ENCODE measurements at places on chromosomes 7 and 10.

DNA sequence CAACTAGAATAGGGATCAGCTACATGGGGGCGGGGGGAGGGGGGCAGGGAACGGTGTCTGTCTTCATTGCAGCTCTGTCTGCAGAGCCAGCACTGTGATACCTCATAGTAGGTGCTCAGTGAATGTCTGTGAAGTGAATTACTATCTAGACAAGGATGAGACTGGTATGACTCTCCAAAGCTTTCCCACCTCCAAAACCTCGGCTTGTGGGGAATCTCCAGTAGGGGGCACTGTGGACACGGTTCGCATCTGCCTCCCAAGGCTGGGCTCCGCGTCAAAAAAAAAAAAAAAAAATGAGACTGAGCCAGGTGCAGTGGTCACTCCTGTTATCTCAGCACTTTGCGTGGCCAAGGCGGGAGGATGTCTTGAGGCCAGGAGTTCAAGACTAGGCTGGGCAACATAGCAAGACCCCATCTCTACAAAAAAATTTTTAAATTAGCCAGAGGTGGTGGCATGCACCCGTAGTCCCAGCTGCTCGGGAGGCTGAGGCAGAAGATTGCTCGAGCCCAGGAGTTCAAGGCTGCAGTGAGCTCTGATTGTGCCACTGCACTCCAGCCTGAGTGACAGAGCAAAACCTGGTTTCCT is 9.6 kb downstream of the TRIM56 start:
- no peak for DNase-seq

DNA sequence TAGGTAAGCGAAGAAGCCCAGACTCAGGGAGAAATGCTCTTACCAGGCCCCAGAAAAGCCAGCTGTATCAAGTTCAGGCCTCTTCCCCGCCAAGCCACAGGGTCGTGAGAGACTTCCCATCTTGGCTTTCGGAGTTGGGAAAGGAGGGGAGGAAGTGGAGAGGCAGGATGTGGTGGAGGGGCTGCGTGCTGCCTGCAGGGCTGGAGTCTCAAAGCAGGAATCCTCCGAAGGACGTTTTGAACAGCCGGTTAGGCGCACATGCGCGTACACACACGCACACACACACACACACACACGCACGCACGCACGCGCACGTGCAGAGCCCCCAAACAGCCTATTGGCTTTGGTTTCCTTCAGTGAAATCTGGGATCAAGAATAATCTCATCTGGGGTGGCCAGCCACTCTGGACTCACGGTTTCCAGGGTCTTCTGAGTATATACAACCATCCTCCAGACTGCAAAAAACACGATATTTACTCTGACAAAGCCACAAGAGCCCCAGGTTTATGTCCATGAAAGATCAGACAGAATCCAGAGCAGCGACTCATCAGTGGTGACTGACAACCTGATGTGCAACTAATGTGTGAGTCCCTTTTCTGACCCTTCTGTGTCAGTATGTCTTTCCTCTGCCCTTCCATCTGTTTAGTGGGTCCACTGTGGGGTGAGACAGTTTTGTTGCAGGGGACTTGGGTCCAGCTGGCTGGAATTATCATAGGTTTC is 115.0 kb upstream of the ZNF438 start:
- DNase-seq: no peak

- no peak for DNase-seq
Measured at GRCh38 chr7:17136126-17136525, 162.3 kb upstream of the AHR start.

- no peak for DNase-seq
Measured at GRCh38 chr7:106281127-106281526, 3.7 kb downstream of the NAMPT start.

DNA sequence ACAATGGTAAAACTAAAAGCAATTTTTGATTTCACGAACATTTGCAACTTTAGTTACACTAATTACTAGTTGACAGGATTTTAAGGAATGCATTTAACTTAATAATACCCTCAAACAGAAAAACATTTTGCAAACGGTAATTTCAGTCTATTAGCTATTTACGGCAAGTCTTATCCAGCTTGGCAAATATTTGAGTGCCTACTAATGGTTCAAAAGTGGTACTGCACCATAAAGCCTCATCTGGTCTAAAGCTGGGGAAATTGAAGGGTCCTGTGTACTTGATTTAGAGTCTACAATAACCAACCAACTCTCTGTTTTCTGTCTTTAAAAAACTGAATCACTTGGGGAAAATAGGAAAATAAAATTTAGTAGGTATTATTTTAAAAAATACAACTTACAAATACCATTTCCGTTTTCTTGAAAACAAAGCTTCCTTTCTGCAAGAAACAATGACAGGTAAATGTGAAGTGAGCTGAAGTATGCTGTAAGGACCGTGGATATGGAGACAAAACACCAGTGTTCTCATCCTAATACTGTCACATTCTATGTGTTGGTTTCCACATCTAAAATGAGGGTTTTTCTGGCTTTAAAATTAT is 142.3 kb downstream of the VPS50 start:
- no peak for DNase-seq

DNA sequence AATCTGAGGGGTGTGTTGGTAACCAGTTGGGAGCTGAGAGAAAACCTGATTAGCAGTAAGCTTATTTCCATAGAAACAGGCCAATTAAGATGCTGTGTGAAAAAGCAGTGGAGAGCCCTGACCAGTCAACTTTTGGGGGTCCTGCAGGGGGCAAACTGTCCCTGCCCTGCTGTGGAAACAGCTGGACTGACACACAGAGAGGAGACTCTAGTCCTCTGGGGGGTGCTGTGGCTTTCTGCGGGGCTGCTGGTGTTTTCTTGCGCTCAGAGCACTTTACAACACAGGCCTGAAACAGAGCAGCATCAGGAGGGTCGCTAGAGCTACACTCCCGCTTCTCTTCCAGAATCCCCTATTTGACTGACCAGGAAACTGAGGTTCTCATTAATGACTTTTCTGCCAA is 546.9 kb upstream of the GALNT17 start:
- no peak for DNase-seq

GRCh38 chr10:61000769-61001730 is 57.1 kb upstream of the RHOBTB1 start:
- no peak for DNase-seq

DNA sequence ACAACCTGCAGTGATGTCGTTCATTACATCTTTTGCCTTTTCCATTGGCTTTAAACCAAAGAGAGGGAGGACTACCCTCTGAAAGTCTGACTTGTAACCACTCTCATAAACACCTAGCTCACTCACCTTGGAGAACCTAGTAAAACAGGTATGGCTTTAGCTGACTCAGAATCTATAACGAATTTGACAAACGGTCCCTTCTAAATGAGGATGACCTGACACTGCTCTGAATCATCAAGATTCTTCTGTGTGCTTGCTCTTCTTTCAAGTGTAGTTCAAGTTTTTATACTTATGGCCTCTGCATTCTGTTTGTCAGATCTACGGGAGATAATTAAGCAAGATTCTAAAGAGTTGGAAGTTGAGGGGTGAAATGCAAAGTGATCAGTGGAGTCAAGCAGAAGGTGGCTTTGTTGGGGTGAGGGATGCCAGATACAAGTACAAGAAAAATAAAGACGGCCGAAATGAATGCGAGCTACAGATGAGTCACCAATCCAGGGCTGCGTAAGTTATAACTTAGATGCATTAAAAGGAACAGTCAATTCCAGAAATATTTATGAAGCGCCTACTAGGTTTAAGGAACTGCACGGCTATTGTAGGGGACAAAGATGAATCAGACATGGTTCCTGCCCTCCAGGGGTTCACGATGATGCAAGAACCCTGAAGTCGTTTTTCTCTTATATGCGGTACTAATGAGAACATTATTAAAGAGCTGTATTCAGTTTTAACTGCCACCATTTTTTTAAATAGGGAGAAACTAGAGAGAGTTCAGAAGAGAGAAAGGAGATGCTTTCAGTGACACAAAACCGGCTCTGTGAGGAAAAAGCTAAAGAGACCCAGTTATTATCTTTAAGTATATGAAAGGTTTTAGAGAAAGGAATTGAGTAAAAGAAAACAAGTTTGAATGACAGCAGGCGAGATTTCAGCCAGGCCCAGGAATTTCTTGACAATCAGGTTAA is 6.5 kb downstream of the HIPK2 start:
- no peak for DNase-seq

DNA sequence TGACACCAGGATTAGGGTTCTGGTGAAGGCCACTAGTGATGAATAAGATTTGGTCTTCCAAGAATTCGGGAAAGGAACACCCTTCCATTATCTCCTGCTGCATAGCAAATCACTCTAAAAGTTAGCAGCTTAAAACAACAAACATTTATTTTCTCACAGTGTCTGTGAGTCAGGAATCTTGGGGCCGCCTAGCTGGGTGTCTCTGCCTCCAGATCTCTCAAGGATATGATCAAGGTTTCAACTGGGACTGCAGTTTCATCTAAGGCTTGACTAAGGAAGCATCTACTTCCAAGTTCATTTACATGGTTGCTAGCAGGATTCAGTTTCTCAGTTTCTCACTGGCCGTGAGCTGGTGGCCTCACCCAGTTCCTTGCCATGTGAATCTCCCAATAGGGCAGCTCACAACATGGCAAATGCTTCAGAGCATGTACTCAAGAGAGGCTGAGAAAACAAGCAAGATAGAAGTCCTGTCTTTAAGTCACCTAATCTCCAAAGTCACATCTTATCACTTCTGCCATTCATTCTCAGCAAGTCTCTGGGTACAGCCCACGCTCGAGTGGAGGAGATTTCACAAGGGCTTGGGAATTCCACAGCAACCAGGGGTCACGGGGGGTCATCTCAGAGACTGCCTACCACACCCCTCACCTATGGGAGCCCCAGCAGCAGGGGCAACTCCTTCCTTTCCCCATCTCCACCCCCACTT is 26.8 kb downstream of the TLX1 start:
- no peak for DNase-seq

GRCh38 chr7:128710481-128710880 is 28.7 kb upstream of the CALU start:
- DNase-seq: no peak

DNA sequence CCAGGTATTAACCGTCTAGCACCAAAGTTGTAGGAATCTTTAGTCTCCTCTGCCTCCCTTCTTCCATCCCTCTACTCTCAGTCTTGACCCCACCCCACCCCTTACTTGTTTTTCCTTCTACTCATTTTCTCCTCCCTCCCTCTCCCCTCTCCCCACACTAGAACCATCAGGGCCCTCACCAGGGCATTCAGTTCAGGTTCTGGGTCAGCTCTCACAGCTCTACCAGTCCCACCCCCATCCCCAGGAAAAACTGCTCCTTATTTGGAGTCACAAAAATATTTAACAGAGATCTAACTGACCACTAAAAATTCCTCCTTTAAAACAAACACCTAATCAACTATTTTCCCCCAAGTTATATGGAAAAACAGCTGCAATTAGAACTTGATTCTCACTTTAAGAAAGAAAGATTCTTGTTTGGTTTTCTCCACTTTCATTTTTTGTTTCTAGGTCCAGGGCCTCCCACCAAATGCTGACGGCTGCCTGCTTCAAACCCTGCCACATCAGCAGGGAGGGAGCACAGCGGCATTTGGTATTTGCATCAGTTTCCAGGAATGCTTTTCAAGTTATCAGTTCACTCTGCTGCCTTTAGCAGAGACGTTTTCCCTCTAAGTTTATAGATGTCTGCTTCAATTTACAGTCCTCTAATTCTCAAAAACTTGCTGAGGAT is 2.8 kb upstream of the COL1A2 start:
- no peak for DNase-seq

GRCh38 chr7:140161047-140161446 is 15.7 kb downstream of the KDM7A start:
- no peak for DNase-seq

DNA sequence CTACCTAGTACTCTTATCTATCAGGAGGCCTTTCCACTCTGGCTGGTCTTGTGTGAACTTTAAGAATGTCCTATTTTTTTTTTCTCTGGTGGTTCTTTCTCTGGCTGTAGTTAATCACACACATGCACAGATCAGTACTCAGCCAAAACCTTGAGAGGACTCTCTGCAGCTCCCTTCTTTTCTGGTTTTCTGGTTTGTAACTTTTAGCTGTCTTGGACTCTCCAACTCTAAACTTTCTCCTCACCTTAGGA is 54.9 kb upstream of the HELLS start:
- no peak for DNase-seq

DNA sequence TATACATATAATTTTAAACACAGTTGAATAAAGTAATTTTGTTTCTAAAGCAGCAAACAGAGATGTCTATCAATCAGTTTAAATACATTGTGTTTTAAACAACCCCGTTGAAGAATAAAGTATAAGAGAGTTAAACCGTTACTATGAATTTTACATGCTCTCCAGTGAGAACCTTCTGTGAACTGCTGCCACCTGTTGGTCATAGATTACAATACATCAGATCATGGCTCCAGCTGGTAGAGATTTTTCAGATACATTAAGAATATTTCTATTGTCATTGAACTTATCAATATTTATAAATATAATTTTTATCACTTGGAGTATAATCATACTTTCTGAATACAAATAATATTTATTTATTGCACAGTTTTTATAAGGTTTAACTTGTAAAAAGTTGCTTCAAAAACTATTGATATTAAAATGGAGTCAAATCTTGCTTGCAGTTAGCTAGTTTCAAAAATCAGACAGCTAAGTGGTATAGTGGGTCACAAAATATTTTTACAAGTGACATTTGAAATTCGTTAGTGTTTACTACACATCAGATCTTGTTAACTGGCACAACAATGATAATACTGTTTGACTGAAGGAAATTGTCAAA is 561.2 kb upstream of the PHF14 start:
- DNase-seq: peak; percentile 2

DNA sequence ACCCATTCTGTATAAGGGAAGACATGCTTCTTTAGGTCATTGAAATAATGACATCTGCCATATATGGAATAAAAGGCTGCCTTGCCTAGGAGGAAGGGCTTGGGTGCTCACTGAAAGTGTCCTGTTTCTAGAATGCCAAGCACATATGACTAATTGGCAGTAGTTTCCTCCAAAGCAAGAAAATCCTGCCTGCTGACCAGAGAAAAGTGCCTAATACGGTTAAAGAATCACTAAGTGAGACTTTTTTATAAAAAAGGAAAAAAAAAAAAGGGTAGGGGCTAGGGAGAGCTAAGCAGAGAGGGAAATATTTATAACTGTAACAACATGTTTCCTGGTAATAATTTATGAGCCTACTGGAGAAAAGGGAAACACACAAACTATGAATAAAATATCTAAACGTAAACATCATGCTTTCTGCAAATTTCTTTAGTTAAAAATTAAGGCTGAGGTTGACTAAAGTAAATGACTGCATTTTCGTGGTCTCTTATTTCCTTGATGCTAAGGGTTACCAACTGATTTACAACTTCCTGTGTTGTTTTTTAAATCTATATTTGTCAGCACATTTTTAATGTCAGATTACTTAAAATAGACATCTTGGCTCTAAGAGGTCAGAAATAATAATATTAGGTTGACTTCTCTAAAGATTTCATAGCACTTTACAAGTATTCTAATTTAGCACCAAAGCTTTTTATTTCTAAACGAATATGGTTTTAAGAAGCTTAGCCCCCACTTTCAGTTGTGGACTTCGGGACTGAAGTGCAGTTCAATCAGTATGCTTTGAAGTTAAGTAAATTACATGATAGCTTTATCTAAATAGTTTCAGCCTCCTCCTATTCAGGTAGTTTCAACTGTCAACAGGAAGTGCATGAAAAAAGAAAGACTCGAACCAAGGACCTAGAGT is 89.6 kb downstream of the CABCOCO1 start:
- DNase-seq: no peak
